ENCODE measurements at places on chromosomes 2 and 18.
A peak's percentile ranks its signal among the peaks of the same experiment; 100 is the strongest.

- DNase-seq: peak; percentile 35
These were observed 115.1 kb upstream of the GPC1 start for GRCh38 chr2:240320204-240320993.

DNA sequence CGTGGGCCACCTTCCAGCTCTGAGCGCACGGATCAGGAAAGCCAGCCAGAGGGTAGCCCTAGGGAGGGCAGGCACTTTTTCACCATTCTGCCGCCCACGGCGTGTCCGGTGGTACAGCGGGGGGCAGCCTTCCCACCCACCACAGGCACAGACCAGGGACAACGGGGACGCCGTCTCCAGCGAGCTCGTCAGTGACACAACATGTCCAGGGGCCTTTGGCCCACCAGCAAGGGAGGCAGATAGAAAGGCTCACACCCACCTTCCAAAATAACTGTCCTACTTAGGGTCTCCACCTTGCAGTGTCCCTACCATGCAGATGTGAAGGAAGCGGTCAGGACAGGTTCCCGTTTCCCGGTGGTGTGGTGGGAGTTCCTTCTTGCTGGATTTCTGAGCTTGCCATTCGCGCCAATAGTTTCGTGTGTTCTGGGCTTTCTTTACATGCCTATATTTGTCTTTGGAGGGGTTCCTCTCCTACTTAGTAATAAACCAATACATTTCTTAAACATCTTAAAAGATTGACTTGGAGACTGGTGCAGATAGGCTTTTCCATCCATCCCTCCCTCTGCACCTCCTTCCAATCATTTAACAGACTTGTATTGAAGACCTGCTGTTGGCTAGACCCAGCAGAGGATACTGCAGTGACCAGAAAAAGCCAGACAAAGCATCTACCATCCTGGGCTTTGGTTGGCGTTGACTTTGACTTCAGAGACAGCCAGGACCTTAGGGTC, 872 bp downstream of the ASB1 start:
- DNase-seq: no peak

- no peak for DNase-seq
These were observed 321.5 kb upstream of the NT5C1B start for GRCh38 chr2:18910843-18911242.

DNA sequence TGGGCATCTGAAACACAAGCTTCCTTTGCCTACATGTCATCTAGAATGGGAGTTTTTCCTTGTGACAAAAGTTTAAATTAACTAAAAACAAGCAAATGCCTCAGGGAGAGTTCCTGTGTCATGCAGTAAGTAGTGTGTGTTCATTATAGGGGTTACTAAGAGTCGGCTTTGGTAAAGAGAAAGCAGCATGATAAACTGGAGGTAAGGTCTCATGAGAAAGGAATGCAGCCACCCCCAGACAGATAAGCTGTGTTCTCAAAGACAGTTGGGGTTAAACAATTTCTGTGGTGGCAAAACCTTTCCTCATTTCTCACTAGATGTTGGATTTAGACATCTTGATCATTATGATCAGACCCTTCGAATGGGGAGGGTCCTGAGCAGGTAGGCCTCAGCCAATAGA, 129.7 kb downstream of the MAP4K4 start:
- DNase-seq: no peak

DNA sequence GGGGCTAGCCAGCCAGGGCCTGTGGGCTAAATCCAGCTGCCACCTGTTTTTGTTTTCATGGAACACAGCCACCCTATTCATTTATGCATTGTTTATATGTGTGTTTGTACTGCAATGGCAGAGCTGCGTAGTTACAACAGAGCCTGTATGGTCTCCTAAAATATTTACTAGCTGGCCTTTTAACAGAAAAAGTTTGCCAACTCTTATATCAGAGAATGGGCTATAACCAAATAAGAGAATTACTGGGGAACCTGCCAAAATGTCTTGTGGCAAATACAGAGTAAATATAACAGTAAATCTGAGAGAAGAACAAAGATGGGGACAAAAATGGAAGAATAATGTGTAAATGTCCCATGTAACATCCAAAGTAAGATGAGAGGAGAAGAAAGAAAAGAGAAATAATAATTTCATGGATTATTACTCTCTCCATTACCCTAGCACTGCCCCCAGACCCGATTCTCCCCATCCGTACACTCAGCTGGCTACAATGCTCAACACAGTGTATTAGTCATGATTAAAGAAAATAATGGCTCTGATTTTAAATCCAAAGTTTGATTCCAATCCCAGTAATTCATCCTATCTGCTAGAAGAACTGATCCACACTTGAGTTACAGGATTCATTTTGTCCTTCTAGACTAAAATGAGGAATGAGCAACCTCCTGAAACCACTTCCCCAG, 249.3 kb downstream of the LRATD1 start:
- no peak for DNase-seq

- DNase-seq: no peak
These were observed 3.2 kb upstream of the SP100 start for GRCh38 chr2:230412846-230413245.

GRCh38 chr2:218192902-218193430, 24.0 kb upstream of the ARPC2 start:
- no peak for DNase-seq

DNA sequence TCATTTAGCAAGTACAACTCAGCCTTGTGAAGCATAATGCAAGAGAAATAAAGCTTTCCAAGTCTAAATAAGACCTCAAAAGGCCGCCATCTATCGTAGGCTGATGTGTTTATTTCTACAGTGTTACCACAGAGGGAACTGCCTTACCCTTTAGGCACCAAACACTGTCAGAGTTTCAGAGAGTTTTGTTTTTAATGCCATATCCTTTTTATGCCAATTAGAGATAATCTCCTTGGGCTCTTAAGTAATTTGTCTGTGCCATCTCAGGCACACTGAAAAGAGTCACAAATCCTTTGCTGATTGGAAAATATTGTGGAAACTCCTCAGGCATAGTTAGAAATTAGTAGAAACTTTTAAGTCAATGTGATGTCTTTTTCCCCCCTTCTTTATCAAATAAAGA, 797.1 kb downstream of the SLC4A3 start:
- no peak for DNase-seq

- DNase-seq: no peak
These were observed 37.0 kb upstream of the ATIC start for GRCh38 chr2:215274829-215275228.

DNA sequence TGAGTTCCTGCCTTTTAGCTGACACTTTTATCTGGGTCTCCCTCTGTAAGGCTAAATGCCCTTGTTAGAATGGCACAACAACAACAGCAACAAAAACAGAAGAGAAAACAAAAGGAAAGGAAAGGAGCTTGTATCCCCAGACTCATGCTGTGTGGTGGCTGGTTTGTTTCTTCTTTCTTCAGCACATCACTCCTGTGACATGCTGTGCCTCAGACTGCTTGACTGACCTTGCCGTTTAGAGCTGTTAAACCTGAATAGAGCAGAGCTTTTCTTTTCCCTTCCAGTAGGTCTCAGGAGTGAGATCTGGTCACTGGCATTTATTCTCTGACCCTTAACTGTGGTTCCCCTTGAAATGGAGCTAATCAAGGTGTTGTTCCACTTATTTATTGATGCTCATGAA, 18.9 kb downstream of the GALNT13 start:
- peak; percentile 68 for DNase-seq

- DNase-seq: no peak
These were observed 270.0 kb downstream of the CYP26B1 start for GRCh38 chr2:71877636-71878035.

DNA sequence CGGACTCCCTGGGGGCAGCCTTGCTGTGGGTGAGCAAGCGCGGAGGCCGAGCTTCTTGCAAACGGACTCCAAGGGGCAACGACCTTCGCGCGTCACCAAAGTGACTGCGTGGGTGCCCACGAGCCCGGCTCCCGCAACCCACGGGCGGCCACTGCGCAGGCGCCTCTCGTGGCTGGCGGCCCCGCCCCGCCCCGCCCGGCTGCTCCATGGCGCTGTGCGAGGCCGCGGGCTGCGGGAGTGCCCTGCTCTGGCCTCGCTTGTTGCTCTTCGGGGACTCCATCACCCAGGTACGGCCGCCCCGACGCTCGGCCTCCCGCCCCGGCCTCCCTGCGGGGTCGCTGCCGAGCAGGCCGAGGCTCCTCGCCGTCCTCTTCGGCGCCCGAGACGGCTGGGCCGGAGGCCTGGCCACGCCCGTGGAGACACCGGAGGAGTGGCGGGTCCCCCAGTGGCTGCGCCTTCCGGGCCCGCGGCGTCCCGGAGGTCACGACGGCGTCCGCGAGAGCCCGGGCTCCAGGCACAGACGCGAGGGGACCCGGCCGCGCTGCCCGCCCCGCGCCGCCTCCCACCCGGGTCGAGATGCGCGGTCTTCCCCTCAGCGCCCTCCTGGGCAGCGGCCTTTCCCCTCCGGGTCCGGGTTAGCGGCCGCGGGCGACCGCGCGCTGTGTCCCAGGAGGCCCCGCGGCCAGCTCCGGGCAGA, at the start of gene IAH1:
TSS of gene IAH1 (plus strand) at position 191 of the 697 bp plus-strand sequence. CDS start at position 207, 16 bp downstream.
- peak; percentile 48 for DNase-seq

DNA sequence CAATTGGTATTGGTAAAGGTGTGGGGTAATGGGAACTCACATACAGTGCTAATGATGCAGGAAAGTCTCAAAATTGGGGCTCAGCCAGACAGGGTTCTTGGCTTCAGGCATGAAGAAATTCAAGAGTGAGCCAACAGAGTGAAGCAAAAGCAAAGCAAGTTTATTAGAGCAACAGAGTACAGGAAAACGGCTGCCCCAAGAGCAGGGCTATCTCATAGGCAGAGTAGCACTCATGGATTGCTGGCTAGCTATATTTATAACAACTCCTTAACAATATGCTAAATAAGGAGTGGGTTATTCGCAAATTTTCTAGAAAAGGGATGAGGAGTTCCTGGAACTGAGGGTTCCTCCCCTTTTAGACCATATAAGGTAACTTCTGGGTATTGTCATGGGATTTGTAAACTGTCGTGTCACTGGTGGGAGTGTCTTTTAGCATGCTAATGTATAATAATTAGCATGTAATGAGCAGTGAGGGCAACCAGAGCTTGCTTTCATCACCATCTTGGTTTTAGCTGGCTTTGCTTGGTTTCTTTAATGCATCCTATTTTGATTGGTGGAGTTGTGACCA, 233.8 kb upstream of the NOL4 start:
- DNase-seq: no peak

DNA sequence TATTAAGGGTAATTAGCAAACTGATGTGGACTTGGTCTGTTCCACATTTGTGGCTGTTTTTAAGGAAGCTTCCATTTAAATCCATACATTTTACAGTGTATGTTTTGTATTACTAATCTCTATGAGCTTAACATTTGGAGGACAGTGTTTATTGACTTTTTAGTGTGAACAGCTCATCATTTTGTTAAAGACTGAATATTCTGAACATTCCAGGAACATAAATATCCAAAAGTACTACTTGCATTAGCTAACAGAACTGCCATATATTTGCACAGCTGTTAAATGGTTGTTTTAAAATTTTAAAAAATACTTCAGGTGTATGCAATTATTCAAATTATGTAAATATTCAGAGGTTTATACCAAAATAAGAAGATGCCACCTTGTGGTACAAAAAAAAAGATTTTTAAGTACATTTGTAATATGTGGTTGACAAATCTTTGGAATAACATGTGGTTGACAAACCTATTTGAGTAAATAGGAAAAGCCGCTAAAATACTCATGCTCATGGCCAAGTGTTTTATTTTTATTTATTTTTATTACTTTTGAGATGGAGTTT, 439.7 kb upstream of the FANCL start:
- DNase-seq: no peak

Data from cerebellar cortex (tissue), 1 donor.